ENCODE measurements at places on chromosomes 3 and 15.

DNA sequence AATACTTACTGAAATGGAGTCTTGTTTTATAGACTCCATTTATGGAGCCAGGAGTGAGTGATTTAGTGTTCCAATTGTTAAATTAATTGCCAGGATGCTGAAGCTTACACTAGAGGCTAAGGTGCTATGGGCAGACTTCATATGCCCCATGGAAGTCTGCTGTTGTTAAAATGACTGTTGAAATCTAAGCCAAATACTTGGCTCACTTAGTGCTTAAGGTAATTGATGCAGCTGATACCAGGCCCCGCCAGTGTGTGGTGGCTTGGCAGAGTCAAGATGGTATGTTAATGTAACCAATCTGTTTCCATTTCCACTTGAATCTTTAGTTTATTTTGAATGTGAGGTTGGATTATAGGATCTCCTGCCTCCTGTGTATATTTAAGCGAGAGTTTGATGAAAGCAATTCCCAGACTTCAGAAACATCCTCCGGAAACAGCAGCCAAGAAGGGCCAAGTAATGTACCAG is 187.1 kb downstream of the ITPR1 start:
- DNase-seq: no peak

DNA sequence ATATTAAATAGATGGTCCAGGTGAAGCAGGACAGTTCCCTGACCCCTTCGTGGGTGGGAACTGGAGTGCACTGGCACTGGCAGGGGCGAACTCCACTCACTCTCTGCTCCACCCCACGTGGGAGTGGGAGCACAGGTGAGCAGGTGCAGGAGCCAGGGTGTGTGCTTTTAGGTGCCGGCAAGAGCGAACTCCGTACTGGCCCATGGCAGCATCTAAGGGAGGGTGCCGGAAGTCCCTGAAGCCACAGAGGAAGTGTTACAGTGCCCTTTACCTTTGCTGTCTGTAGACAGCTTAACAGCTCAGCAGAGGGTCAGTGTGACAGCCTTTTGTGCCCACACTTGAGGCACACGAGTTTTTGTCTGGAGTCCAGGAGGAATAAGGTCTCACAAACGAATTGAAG is 26.7 kb upstream of the PIAS1 start:
- no peak for DNase-seq

GRCh38 chr3:62416144-62416543 is 42.8 kb upstream of the FEZF2 start:
- no peak for DNase-seq

GRCh38 chr15:99970891-99971430 is 237.7 kb upstream of the LYSMD4 start:
- DNase-seq: no peak
